Aorta (tissue), 5 donors: ENCODE measurements at places on chromosomes 5 and 9.
A peak's percentile ranks its signal among the peaks of the same experiment; 100 is the strongest.

DNA sequence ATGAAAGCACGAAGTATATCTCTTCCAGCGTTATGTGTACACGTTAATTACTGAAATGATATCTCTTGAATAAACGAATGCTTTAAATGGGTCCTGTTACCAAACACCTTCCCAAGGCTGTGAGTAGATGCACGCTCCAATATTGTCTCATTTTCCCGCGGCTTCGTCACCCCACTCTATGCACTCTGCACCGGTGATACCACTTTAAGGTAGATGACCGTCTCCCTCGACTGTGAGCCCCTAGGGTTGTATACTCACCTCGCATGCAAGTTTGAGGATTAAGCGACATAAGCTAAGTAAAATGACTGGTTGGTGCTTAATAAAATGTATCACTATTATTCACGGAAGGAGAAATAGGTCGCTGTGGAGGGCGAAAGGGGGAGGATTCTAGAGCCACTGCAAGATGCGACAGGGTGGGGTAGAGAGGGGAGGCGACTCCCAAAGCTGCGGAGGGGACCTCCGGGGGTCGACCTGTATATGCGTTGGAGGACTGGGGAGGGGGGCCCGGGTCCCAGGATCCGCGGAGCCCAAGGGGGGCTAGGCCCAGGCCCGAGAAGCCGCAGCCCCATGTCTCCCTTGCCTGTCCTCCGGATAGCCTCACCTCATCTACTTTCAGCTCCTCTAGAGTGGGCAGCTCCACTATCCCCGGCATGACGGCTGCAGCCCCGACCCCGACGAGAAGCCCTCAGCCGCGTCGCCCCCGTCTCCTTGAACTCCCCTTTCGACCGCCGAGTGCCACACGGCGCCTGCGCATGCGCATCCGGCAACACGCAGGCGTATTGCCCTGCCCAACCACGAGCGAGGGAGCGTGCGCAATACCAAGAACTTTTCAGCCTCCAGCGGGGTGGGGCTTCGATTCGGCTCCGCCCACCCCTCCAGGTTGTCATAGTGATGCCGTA is at the start of the genes MORN5 and NDUFA8:
TSS of gene MORN5 (plus strand) at position 883 of the 899 bp plus-strand sequence. CDS start 65 bp downstream, outside the sequence.
TSS of gene NDUFA8 (minus strand) at position 754 of the 899 bp plus-strand sequence. CDS start at position 652, 102 bp downstream.
- peak; percentile 98 for DNase-seq

DNA sequence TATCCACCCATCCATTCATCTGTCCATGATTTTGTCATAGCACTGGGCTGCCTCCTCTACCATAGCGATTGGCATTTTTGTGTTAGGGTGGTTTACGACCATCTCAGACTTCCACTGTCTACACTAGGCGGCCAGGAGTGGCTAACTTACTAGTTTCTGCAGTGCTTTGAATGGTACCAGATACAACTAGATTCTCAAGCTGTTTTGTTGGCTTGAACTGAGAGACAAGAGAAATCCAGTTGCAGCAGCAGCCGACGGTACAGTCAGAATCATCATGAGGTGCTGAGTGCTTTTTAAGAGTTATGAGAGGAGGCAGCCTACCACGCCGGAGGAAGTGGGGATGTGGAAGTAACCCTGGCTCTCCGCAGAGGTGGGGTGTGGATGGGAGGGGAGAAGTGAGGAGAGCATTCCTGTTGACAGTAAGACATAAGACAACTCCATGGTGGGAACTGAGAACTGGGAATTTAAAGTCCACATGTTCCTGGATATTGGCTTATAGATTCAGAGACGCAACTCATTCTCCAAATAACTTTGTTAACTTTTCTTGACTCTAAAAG is 27.9 kb downstream of the COL5A1 start:
- no peak for DNase-seq

DNA sequence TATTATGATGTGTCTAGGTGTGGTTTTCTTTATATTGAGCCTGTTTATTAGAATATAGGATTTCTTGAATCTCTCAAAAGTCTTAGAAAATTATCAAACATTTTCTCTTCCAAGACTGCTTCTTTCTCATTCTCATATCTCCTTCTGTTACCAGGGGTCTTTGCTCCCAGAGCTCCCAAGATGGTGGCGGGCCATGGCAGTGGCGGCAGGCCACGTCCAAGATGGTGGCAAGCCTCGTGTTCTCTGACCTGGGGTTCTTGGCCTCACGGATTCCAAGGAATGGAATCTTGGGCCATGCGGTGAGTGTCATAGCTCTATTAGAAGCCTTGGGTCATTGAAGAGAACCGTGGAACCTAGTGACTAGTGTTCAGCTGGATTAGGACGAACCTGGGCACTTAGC is 248.9 kb downstream of the SMARCA2 start:
- DNase-seq, result no peak

DNA sequence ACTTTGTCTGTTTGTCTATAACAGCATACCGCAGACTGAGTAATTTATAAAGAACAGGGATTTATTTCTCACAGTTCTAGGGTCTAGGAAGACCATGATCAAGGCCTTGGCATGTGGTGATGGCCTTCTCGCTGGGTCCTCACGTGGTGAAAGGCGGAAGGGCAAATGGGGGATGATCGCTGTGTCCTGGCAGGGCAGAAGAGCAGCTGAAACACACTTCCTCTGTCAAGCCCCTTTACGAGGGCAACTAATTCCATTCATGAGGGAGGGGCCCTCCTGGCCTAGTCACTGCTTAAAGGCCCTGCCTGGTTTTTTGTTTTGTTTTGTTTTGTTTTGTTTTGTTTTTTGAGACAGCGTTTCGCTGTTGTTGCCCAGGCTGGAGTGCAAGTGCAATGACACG is 41.9 kb upstream of the UBTD2 start:
- DNase-seq, result no peak

DNA sequence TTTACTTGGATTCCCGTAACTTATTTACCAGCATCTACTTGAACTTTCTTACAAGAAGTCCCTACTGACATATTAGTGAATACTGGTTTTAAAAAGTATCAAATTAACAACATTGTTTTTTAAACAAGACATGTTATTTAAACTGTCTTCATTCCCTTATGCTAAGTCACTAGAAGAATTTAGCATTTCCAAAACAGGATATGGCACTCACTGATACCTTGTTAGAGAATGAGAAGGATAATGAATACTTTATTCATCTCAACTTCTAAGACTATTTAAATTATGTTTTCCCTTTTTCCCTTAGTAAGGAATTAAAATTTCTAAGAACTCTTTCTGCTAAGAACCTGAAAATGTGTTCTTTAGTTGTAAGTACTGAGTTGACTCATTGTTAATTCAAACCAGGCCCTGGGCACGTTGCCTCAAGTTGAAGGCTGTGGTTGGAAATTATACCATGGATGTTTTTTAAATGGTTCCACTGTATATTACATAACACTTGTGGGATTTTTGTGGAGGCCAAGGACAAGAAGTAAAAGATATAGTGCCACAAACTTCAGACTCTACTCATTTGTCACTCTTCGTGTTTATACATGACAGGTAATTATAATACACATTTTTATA is 219.0 kb upstream of the EDIL3 start:
- DNase-seq, result no peak

DNA sequence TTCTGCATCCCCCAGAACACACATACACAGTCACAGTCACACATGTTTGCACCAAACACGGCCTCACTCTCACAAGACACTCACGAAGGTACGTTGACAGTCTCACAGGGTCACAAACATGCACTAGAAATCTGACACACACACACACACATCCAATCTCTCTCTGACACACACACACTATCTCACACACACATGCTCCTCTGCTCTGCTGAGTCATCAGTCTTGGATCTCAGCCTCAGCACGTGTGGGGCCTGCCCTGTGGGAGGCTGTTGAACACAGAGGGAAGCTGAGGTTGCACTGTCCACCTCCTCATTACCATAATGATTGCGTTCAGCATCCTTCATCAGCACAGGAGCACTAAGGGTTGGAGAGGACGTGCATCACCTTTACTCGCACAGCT is 188.8 kb downstream of the MTRR start:
- DNase-seq, result no peak

DNA sequence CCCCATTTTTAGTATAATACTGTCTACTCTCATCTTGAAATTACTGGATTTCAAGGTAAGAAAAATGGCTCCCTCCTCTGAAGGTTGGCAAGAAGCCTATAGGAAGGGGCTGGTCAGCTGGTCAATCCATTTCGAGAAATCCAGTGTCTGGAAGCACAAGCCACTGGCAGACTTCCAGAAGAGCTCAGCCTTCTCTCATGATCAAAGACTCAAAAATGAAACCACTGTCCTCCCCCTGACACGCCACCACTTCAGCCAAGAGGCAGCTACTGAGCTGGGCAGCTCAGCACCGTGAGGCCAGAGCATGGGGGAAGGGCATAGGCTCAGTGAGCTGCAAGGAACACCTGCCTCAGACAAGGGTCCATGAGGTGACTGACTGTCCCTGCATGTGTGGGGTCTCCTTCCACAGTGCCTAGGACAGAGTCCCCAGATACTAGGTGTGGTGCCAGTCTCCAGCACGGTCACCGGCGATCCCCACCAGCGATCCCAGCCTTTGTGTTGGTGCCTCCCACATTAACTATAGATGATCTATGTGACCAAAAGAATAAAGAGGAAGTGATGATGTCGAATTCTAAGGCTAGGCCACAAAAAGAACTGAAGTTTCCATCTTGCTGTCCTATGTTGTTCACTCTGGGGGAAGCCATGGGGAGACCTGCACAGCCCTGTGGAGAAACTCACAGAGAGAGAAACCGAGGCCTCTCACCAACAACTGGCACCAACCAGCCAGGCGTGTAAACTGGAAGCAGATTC is 100.1 kb upstream of the LRRTM2 start:
- peak; percentile 78 for DNase-seq

DNA sequence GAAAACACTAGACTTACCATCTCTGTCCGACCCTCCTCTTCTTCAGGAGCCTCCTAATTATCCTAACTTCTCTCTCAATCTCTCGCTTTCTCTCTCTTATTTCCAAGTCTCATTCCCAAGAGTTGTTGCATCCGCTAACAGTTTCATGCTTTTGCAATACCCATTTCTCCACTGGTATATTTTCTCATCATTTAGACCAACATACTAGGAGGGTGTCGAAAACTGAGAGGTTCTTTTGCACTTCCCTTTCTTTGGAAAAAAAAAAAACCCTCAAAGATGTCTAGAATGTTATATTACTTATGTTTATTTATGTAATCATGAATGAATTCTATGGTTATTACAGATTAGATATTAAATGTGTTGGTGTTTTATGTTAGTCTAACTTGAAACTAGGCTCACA is 35.9 kb downstream of the SPZ1 start:
- no peak for DNase-seq

- no peak for DNase-seq
Measured at GRCh38 chr9:71743217-71743705, 25.1 kb downstream of the CEMIP2 start.

GRCh38 chr5:139141446-139142204 is 56.5 kb downstream of the SIL1 start:
- peak; percentile 81 for DNase-seq

GRCh38 chr5:128196080-128196479 is 112.5 kb downstream of the SLC12A2 start:
- DNase-seq, result no peak

DNA sequence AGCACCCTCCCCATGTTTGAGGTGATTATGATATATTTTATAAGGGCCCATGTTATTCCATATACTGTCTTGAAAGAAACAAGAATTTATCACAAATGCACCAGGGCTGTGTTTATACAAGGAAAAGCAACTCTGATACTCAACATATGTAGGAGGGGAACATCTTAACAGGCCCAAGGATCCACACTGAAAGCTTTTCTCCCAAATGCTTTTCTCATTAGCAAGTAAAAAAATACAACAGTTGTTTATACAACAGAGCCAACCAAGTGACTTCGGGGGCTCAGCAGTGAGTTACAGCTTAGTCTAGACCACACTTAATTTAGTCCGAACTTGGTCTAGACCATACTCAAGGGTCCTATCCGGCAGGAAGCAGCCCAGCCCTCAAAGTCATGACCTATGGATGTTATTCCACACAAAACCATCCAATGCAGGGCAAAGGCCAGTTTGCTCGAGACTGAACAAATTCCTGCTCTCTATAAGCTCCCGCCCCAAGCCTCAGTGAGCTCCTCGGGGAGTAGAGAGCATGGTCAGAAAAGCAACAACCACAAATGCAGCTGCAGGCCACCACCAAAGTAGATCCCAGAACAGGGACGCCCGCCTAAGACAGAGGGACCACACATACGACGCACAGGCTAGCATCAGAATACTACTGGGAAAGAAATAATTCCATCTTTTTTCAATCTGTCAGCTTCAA is 6.8 kb downstream of the GZMK start:
- DNase-seq, result no peak

DNA sequence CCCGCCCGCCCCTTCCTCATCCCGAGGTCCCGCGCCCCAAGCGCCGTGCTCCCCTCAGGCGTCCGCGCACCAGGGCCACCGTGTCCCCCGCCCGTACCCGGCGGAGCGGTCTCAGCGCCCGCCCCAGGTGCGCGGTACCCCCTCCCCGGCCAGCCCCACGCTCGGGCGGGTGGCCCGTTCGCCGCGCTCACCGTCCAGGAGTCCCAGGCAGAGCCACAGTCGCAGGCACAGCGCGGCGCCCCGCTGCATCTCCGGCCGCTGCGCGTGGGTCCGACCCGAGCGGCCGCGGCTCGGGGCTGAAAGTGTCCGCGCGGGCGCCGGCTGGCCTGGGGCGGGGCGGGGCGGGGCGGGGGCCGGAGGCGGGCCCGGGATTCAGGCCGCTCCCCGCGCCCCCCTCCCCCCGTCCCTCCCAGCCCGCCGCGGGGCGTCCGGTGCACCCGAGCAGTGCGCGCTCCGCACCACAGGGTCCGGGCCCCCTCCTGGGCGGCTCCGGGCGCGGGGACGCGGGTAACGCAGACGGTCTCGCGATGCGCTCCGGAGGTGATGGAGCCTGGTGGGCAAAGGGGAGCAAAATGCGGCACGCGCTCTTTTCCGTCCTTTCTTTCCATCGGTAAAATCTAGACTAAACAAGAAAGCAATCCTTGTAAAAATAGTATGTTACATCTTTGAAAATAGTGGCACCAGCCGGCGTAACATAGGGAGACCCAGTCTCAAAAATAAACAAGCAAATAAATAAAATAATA is at the start of gene FLT4:
TSS of gene FLT4 (minus strand) at position 304 of the 743 bp plus-strand sequence. CDS start at position 249, 55 bp downstream.
- DNase-seq, result no peak

GRCh38 chr5:26430323-26430722 is 608.1 kb downstream of the CDH9 start:
- no peak for DNase-seq

- DNase-seq, result no peak
Measured at GRCh38 chr9:70060148-70060882, 16.7 kb downstream of the MAMDC2 start.

DNA sequence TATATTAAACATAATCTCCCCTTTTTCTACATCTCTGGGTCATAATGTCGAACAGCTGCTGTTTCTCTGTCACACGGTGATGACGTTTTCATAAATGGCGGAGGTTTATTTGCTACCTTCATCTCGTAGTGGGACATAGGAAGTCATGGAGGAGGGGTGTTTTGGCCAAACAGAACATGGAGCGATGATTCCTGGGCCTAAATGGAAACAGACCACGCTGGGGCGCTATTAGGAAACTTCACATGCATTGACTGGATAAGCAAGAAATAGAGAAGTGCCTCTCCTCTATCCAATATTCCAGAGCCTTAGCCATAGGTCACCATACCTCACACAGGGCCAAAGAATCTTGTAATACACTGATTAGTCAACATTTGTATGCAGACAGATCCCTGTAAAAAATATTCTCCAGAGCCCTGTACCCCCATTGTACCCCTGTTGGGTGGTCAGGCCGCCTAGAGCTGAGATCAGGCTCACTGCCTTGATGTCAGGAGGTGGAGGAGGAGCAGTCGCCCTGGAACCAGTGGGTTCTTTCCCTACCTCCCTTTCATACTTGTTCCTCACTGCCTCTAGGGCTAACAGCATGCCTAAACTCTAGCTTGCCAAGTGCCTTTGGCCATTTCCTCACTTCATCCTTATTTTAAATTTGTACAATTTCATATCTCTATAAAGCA is 77.8 kb upstream of the SPIN1 start:
- DNase-seq, result no peak

- peak; percentile 64 for DNase-seq
Measured at GRCh38 chr5:932628-933250, 40.1 kb downstream of the TRIP13 start.

GRCh38 chr9:71647094-71647591 is 121.2 kb downstream of the CEMIP2 start:
- DNase-seq, result peak; percentile 86
